ENCODE measurements at places on chromosomes 4 and X. TPM values are rescaled to one million over a fixed set of nuclear protein-coding genes. Genes with fewer than 3 reads are reported as not detected.

The CHRDL1 gene
- total RNA-seq = 0.03 TPM

The MAGEA2 gene
- not detected for total RNA-seq

The MAMLD1 gene
- total RNA-seq = 1.1 TPM

The PHEX gene
- total RNA-seq = 0.46 TPM

The COX7B2 gene
- not detected for total RNA-seq

The VEGFD gene
- total RNA-seq = not detected

The METTL14 gene
- total RNA-seq = 18.2 TPM

Measured in smooth muscle cell of the pulmonary artery (primary cell).